ENCODE measurements at places on chromosomes 13 and 19.

- H3K36me3 ChIP-seq = no peaks in the 10 kb centered on the region
- H3K27me3 ChIP-seq = peaks cover 49% of the 10 kb centered on the region
Measured at GRCh38 chr19:18896421-18896841, 473 bp upstream of the CERS1 start.

DNA sequence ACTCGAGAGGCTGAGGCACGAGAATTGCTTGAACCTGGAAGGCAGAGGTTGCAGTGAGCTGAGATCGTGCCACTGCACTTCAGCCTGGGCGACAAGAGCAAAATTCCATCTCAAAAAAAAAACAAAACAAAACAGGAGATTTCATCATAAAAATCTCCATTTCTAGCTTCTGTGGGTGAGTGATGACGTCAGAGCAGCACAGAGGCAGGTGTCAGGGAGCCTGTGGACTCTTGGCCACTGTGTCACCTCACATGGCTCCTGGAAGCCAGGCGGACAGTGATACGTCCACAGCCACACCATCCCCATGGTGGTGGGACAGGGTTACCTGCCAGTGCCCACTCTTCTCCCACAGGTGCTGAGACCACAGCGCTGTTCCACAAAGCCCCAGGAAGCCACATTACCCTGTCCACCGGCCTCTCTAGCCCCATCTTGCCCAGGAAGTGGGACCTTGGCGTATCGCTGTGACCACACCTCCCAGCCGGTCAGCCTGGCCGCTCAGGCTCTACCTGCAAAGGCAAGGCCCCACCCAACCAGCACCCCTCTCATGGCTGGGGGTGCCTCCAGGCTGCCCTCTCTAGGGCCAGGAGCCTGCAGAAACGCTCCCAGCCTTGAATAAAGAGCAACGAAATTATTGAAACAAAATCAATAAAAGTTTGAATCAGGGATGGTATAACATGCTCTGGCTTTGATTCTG is 2.5 kb upstream of the FXYD3 start:
- no peaks in the 10 kb centered on the region for H3K36me3 ChIP-seq
- no peak overlapping the region for H3K4me3 ChIP-seq
- H3K27me3 ChIP-seq = no peaks in the 10 kb centered on the region
- no peaks in the 10 kb centered on the region for H3K4me1 ChIP-seq
- no peak overlapping the region for H3K27ac ChIP-seq
- no peak for DNase-seq

- no peaks in the 10 kb centered on the region for H3K36me3 ChIP-seq
- peak overlapping the region; percentile 97 for H3K27ac ChIP-seq
- peak; percentile 20 for DNase-seq
- peak overlapping the region; percentile 79 for H3K4me3 ChIP-seq
- peaks cover 27% of the 10 kb centered on the region for H3K4me1 ChIP-seq
Measured at GRCh38 chr19:18587962-18588610, 512 bp upstream of the REX1BD start.

DNA sequence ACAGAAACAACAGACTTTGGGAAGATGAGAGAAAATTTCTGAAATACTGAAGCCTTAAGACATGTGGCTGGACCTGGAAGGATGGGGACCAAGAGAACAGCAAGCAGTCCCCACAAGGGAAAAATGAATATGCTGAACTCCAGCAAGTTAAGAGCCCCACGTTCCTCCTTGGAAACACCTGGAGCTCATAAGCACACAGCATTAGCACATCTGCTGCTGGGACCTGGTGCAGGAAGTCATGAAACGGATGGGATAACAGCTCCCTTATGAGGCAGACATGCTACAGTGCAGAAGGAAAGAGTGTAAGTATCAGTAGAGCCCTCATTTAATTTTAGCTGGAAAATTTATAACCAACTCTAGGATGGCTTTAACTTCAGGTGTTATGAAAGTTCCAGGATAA is 67.3 kb downstream of the SLC15A1 start:
- H3K27ac ChIP-seq = no peak overlapping the region
- no peak overlapping the region for H3K4me3 ChIP-seq
- no peaks in the 10 kb centered on the region for H3K4me1 ChIP-seq
- DNase-seq = no peak

GRCh38 chr13:39892721-39893685 is 237.5 kb downstream of the COG6 start:
- H3K27me3 ChIP-seq = no peaks in the 10 kb centered on the region
- peak overlapping the region; percentile 23 for H3K27ac ChIP-seq
- H3K4me3 ChIP-seq = no peak overlapping the region
- no peak for DNase-seq

- no peaks in the 10 kb centered on the region for H3K4me1 ChIP-seq
- no peak overlapping the region for H3K4me3 ChIP-seq
- DNase-seq = no peak
- no peak overlapping the region for H3K27ac ChIP-seq
Measured at GRCh38 chr13:30991184-30991583, 58.7 kb downstream of the TEX26 start.

GRCh38 chr13:107846642-107847041 is 368.7 kb downstream of the LIG4 start:
- no peaks in the 10 kb centered on the region for H3K27me3 ChIP-seq
- DNase-seq = no peak
- no peaks in the 10 kb centered on the region for H3K36me3 ChIP-seq
- no peaks in the 10 kb centered on the region for H3K4me1 ChIP-seq
- H3K4me3 ChIP-seq = no peak overlapping the region
- H3K27ac ChIP-seq = no peak overlapping the region

DNA sequence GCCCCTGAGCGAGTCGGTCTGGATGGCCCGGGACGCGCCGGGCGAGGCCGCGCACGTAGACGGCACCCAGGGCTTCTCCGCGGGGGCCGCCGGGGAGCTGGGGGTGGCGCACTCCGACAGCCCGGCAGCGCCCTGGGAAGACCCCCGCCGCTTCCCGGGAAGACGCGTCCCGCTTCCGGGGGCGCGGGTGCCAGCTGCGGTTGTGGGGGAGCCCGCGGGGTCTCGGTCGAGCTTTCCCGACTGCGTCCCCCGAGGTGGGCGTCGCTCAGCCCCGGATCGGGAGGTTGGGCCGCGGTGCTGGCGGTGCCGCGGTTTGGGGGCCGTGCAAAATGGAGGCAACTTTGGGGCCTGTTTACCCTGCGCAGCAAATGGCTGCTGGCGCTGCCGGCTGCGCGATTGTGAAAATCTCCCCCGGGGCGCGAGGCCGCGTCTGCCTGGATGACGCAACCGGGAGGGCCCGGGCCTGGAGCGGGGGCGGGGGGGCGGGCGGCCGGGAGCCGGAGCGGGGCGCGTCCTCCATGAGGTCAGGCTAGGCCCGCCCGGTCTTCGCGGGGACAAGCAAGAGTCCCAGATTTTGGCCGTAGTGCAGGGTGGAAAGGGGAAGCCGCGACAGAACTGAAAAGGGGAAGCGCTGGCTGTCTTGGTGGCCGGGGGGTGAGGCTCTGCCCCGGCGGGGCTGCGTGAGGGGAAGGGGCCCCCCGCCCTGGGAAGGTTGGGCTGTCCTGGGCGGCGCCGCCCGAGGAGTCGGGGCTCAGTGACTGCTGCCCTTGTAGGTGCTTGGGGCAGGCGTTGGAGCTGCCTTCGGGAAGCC is 11.3 kb downstream of the PEAK3 start:
- H3K4me3 ChIP-seq = peak overlapping the region; percentile 98
- H3K4me1 ChIP-seq = peaks cover 80% of the 10 kb centered on the region
- DNase-seq = peak; percentile 90
- peak overlapping the region; percentile 91 for H3K27ac ChIP-seq
- H3K36me3 ChIP-seq = peaks cover 34% of the 10 kb centered on the region
- H3K27me3 ChIP-seq = no peaks in the 10 kb centered on the region

- no peaks in the 10 kb centered on the region for H3K36me3 ChIP-seq
- no peaks in the 10 kb centered on the region for H3K27me3 ChIP-seq
- peak overlapping the region; percentile 62 for H3K27ac ChIP-seq
- DNase-seq = no peak
- peaks cover 94% of the 10 kb centered on the region for H3K4me1 ChIP-seq
Measured at GRCh38 chr19:6238256-6238642, 41.5 kb downstream of the MLLT1 start.

DNA sequence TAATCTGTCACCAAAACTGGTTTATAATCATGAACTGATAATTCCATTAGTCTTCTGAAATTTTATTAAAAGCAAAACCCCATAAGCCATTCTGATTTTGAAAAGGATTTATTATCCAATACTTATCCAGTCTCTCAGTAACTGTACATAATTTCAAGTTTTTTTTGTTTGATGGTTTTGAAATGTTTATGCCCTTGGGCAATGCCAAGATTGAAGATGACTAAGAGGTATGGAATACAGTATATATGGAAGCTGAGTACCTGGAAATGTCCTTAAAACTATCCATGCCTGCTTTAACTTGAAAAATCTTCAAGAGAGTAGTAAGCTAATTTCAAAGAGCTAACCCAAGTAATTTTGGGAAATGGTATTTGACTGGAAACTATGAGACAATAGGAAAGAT is 1.8 kb upstream of the NEK5 start:
- no peak overlapping the region for H3K27ac ChIP-seq
- peaks cover 12% of the 10 kb centered on the region for H3K27me3 ChIP-seq

GRCh38 chr19:18427080-18427742 is 8.0 kb downstream of the SSBP4 start:
- peaks cover 14% of the 10 kb centered on the region for H3K27me3 ChIP-seq
- H3K4me3 ChIP-seq = no peak overlapping the region
- no peaks in the 10 kb centered on the region for H3K36me3 ChIP-seq
- DNase-seq = no peak
- H3K27ac ChIP-seq = no peak overlapping the region

DNA sequence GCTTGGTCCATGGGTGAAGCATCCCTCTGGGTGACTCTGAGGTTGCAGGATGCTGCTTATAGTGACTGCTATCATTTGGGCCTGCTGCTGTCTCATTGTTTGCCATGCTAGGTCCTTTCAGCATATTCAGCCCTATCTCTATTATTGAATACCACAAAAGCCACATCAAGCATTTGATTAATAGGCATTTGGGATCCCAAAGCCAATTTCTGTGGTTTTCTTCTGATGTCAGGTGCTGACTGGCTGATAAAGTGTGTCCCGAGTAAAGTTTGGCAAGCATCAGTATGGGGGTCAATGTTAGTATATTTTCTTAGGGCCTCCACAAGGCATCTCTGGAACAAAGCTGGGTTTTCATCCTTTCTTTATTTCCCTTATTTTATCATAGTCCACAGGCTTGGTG is 204.6 kb downstream of the NBEA start:
- H3K4me3 ChIP-seq = no peak overlapping the region
- H3K27ac ChIP-seq = no peak overlapping the region
- no peak for DNase-seq
- no peaks in the 10 kb centered on the region for H3K36me3 ChIP-seq
- no peaks in the 10 kb centered on the region for H3K4me1 ChIP-seq

DNA sequence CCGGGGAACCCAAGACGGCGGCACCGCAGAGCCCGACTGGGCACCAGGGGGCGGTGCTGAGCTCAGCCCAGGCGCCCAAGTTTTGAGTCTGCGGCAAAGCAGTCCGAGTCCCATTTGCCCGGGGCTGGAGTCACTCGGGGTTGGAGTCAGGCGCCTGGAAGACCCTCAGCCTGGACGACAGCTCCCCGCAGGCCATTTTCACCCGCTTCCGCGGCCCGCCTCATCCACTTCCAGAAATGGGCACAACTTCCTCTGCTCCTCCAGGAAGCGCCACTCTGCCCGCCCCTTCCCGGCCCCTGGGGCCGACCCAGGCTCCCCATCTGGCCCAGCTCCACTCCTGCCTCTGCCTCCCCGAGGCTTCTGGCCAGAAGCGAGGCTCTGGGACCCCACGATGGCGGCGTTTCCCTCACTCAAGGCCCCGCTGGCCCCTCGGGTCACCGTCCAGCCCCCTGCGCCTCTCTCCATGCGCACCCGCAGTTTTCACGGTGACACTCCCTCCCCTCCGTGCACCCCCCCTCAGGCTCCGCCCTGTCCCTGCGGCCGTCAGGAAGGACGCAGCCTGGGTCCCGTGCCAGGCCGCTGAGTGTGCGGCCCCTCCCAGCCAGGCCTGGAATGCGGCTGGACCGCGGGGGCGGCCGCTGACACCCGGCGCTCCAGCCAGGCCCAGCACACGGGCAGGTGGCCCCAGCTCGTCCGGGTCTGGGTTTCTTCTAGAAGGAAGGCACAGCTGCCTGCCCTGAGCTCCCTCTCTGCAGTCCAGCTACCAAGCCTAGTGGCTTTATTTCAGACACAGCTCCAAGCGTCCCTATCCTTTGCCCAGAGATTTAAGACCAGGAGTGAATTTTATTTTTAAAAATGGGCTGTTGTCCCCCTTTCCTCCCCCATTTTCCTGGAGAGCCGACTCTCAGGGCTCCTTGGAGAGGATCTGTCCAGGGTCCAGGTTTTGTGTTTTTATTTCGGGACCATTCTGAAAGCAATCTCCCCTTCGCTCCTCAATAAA is 4.7 kb downstream of the SERTAD1 start:
- DNase-seq = peak; percentile 94
- peak overlapping the region; percentile 65 for H3K4me3 ChIP-seq
- peak overlapping the region; percentile 97 for H3K27ac ChIP-seq
- no peaks in the 10 kb centered on the region for H3K36me3 ChIP-seq
- H3K27me3 ChIP-seq = no peaks in the 10 kb centered on the region

GRCh38 chr13:108316413-108316812 is 46.9 kb downstream of the TNFSF13B start:
- no peaks in the 10 kb centered on the region for H3K4me1 ChIP-seq
- H3K4me3 ChIP-seq = no peak overlapping the region
- no peaks in the 10 kb centered on the region for H3K36me3 ChIP-seq
- DNase-seq = no peak

DNA sequence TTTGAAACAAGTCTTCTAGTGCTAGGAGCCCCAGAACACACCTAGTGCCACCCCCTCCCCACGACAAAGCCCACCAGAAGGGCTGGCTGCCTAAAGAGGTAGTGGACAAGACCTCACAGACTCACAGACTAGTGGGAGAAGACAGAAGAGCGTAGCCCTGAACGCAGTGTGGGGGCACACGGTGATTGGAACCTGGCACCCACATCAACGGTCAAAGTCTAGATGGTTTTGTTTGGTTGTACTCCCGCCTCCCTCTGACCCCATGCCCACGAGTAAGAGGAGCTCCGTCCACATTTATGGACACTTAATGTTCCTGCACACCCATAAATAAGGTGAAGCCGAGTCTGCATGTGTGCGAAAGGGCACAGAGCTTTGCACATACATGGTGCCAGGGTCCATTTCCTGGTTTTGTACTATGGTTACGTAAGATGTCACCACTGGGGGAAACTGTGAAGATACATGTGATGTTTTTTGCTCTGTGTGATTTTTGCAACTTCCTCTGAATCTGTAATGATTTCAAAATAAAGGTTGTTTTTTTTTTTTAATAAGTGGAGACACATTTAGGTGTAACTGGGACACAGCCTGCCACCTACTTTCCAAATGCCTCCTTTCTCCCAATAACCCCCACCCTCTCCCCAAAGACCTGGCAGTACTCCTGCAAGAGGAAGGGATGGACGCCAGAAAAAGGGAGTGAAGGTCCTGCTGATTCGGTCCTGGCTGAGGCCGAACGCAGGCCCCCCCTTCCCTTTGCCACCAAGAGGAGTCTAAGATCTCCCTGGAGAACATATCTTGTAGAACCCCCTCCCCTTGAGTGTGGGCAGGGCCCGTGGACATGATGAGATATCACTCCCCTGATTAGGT is 72.8 kb downstream of the GNG7 start:
- no peaks in the 10 kb centered on the region for H3K27me3 ChIP-seq
- peaks cover 20% of the 10 kb centered on the region for H3K4me1 ChIP-seq
- H3K27ac ChIP-seq = peak overlapping the region; percentile 81
